Activated B cell treated with CpG ODN at 0.5 μM for 24 hours (primary cell): ENCODE measurements at places on chromosomes 12 and 14. TPM values are rescaled to one million over a fixed set of nuclear protein-coding genes. Genes with fewer than 3 reads are reported as not detected.

DNA sequence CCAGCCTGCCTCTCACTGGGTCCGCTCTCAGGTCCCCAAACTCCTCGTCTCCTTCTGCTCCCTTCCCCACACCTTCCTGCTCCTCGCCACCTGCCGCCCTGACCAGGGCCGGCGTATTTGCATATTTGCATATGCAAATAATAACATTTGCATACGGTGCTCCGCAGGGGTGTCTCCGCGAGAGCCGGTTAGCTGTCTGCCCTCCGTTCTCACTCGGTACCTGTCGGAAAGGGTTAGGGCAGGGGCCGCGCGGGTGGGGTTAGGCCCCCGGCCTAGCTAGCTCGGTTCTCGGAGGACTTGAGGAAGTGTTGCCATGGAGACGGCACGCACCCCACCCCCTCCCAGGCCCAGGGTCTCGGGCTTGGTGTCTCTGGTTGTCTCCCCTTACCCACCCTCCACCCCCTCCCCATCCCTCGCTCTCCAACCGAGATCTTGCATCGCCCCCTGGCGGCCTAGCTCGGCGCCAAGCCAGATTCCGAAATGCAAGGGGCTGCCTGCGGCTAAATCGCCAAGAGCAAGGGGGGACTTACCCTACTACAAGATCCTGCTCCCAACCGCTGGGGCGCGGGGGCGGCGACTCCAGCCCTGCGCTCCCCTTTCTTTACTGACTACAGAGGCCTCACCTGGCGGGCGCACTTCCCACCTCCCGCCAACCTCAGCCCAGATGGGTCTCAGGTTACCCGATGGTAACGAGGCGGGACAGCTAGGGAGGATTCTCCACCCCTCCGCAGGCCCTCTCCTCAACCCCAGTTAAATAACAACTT, 8.1 kb downstream of the STAC3 start:
- peak; percentile 76 for DNase-seq

- peak; percentile 55 for DNase-seq
Observed at GRCh38 chr12:113462117-113462774, 9.4 kb downstream of the LHX5 start.

DNA sequence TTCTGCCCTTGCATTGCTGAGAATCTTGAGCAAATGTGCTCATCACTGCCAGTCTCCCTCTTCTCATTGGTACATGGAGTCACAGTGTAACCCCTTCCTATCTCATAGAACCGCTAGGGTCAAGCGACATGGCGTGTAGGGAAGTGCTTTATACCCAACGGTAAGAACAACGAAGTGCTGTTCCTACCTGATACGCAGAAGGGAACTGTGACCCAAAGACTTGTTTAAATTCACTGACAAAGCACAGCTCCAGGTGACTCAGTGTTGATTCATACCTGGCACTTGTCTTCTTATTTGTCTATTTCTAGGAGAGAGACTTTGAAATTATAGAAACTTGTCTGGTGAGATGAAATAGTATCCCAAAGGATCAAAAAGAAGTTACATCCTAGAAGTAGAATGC, 53.7 kb downstream of the FBXL14 start:
- no peak for DNase-seq

- no peak for DNase-seq
Observed at GRCh38 chr14:100128688-100129087, 30.8 kb downstream of the DEGS2 start.

DNA sequence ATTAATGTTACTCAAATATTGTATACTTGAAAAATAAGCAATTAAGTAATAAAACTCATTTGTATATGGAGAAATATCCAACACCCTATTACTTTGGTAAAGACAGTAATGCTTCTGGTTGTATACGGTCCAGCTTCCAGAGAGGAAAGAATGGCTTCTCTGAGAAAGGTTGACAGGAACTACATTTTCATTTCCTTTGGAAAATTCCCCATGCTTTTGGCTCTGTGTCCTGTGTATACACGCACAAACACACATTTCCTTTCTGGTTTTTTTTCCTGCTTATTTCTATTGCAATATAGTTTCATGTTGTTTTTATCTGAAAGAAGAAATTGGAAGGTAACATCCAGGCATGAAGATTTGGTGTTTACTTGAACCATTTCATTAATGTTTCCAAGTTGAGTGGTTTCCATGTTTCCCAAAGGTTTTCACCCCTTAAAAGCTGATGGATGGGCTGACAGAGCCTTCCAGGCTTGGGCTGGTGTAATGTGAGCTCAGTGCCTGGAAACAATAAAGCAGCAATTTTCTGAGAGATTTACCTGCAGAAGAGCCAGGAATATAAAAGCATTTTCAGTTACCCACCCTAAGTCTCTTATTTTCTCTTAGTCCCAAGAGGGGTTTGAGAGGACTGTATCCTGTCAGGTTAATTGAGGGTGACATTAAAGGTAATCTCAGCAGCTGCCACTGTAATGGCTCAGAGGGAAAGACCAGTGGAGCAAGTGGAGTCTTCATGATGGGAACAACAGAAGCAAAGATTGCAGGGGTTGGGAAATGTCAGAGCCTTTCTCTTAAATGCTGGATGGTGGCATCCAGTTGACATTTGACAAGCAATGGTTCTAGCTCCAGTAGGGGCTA, 33.4 kb upstream of the TMTC1 start:
- no peak for DNase-seq

GRCh38 chr12:99418379-99418778, 229.2 kb upstream of the GARIN6 start:
- DNase-seq, result no peak

DNA sequence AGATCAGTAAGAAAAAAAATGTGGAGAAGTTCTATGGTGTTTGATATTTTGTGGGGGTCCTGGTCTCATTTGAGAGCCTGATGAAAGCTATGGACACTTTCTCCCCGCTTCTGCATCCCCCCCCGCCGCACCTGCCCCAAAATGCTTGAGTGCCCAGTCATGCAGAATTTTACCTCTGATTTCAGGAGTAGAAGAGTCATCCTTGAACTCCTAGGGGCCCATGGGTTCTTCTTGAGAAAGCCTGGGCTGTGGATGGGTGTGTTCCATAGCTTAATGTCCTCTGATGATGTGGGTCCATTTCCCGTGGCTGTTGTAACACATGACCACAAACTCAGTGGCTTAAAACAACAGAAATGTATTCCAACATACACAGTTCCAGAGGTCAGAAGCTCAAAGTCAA, 248.8 kb upstream of the PWP1 start:
- DNase-seq, result no peak

GRCh38 chr12:9084417-9084816, 31.3 kb downstream of the A2M start:
- no peak for DNase-seq

GRCh38 chr12:5180496-5180895, 136.8 kb downstream of the KCNA5 start:
- no peak for DNase-seq

- DNase-seq, result no peak
Observed at GRCh38 chr14:51849097-51849496, 11.3 kb upstream of the GNG2 start.

- no peak for DNase-seq
Observed at GRCh38 chr12:94815958-94816357, 165.6 kb upstream of the TMCC3 start.

DNA sequence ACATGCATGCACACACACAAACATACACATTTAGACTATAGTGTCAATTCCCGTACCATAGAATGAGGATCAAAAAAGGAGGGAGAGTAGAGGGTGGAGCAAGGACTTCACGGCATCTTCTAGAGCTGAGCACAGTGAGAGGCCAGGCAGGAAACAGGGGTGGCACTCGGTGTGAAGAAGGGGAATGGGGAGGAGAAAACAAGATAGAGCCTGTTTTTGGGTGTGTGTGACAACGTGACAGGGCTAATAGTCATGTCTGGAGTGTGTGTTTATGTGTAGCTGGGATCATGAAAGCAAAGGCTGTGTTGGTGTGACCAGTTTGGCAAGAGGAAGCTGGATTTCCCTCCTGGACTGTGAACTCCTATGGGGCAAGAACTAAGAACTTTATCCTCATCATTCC, 9.9 kb upstream of the ACVR1B start:
- DNase-seq, result no peak

DNA sequence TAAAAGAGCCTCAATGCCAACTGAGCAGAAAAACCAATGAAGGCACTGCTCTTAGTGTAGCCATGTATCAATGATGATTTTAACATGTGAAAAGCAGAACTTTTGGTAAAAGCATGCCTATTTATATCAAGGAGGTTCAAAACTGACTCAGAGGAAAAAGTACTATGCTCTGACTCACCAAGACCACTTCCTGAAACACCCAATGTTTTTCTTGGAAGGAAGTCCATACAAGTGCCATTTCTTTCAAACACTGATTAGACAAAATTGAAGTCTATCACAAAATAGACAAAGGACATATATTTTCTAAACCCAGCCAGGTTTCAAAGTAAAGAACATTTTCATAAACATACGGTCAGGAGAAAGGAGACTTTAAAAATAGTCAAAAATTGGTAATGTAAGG, 88.6 kb downstream of the EPS8 start:
- DNase-seq, result no peak

DNA sequence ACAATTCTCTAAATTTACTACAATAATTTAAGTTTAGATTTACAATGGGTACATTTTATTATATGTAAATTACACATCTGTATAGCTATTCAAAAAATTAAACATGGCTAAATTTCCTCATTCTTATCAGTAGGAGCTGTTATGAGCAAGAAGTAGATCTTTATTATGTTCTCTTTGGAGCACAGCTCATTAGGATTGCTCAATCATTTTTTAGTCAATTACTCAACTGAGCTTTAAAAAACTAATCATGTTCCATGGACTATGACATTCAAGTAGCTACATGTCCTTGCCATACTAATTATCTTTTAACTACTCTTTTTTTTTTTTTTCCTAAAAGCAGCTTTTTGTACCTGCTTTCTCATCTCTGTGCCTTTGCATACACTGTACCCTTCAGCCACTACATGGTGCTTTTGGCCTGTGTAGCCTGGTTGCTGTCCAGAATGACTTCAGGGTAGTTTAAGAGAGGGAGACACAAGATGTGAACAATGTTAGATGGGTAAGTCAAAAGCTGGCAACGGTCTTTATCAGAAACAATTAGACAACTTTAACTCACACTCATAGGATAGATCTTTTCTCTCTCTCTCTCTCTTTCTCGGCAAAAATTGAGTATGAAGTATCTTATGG, 69.0 kb downstream of the SSPN start:
- DNase-seq, result no peak

Gene TAC3
- total RNA-seq, result not detected in 2 replicates

Gene FOXM1
- total RNA-seq, result 1.8 and 2.8 TPM in 2 replicates

Gene HCAR2
- not detected in 2 replicates for total RNA-seq

Gene KRT85
- total RNA-seq, result not detected in 2 replicates

Gene MYF6
- total RNA-seq, result not detected in 2 replicates

Gene GPRC5D
- 0.35 and 0.44 TPM in 2 replicates for total RNA-seq

Gene TXNDC16
- 1.9 and 3.9 TPM in 2 replicates for total RNA-seq

Gene LIN7A
- total RNA-seq, result not detected in 2 replicates

Gene TAS2R10
- total RNA-seq, result 0.27 and 0.44 TPM in 2 replicates

Gene DCN
- not detected in 2 replicates for total RNA-seq

Gene NFATC4
- total RNA-seq, result 9.4 and 11.2 TPM in 2 replicates

Gene TGM1
- 6.4 and 6.5 TPM in 2 replicates for total RNA-seq
